Activated naive CD4-positive, alpha-beta T cell treated with anti-CD3 and anti-CD28 coated beads for 36 hours (primary cell): ENCODE measurements at places on chromosomes 5 and 9. TPM values are rescaled to one million over a fixed set of nuclear protein-coding genes. Genes with fewer than 3 reads are reported as not detected.
A peak's percentile ranks its signal among the peaks of the same experiment; 100 is the strongest.

COL27A1 gene
- total RNA-seq, result 7.0 TPM

CAVIN4 gene
- total RNA-seq, result not detected

DNA sequence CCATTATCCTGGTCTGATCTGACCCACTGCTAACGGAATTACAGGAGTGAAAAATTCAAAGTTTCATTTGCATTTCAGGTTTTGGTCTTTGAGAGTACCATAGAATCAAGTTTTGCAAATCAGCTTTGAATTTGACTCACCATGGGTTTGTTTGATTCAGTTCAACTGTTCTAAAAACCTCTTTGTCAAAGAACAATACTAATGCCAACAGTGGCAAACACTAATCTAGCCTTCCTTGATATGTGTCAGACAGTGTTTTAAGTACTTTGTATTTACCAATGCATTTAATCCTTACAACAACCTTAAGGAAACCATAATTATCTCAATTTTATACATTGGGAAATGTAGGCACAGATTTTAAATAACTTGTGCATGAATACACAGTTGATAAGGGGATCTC is 10.1 kb upstream of the FSD1L start:
- DNase-seq, result no peak

- no peak for DNase-seq
These were observed 6.7 kb downstream of the CCDC187 start for GRCh38 chr9:136297016-136297691.

DNA sequence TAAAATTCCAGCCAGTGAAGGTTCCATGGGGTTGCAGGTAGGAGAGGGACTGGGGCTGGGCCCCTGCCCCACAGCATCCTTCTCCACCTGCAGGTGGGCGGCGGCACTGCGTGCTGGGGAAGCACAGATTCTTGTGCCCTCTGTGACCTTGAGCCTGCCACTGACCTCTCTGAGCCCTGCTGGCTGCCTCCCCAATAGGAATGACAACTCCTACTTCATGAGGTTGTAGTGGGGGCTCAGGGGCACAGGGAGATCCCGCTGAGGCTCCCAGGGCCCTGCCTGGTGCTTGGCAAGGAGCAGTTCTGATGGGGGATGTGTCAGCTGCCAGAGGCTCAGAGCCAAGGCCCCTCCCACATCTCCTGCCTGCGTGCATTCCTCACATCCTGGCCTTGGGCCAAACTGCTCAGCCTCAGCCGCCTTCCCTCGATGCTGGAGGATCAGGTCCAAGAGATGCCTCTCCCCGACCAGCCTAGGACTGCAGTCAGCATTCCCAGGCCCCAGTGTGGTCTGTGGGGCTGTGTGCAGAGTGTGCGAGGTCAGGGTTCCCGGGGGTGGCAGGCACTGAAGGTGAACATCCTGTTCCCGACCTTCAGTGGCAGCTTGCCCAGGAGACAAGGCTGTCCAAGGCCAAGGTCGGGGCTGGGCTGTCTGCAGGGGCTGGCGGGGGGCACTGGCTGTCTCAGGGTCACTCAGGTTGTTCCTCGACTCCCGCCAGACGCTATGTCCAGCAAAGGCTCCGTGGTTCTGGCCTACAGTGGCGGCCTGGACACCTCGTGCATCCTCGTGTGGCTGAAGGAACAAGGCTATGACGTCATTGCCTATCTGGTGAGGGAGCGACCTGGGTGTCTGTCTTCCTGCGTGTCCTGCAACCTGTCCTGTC is 7.0 kb downstream of the ASS1 start:
- DNase-seq, result peak; percentile 43

ANKRD31 gene
- total RNA-seq, result 0.35 TPM

DNA sequence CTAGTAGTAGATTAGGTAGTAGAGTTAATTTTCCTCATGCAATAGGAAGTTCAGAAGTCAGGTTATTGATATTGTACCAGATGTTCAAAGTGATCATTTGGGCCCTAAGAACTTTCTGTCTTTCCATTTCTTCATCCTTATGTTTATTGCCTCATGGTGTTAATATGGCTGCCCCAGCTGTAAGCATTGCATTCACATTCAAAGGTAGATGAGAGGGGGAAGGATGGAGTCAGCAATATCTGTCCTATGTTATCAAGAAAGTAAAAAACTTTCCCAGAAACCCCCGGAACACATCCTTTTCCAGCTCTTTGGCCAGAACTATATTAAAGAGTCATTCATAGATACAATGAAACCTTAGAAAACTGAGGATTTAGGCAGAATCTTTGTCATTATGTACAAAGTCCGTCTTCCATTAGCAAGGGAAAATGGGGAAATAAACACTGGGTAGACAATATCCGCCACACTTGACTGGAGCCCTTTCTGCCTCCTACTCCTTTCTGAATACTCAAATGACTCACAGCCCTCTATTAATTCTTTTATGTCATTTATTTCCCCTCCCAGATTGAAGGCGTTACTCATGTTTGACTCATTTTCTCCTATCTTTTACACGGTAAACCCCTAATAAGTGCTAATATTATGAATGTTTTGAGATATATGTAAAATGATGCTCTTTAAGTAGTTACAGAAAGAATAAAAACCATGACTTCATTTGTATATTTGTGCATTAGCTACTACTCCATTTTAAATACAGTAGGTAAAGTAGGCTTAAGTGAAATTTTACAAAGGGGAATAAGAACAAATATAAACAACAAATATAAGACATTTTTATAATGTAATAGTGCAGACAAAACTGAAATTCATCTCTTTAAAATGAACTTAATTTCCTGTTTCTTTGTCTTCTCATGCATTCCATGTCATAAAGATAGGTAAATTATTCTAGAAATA is 127.6 kb downstream of the SLF1 start:
- DNase-seq, result no peak

- no peak for DNase-seq
These were observed 230.3 kb upstream of the PTPRD start for GRCh38 chr9:10843151-10843550.

DNA sequence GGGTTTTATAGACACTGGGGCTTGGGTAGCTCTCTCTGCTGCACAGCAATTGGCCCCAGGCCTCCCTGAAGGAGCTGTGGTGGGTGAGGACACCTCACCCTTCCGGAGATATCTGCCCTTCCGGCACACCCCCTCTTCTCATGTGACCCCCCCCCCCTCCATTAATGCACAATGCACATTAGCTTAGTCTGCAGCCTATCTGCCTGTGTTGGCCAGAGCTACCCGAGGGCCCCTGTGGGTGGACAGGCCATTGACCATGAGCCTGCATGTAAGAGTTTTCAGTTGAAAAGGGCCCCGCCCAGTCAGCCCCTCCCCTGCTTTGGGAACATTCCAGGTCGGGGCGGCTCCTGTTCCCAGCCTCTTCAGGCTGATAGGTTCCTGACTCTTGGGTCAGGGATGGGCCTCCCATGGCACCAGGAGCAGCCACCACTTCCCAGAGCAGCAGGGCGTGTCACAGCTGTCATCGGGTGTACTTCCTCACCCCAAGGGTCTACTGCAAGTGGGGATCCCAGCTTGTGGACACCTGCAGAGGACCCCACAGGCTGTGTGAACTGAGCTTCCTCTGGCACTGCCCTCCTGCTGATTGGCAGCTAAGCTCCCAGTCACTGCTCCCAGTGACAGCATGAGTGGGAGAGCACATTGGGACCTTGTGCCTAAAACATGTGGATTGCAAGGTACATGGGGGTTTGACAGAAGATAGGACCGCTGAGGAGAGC is 17.8 kb downstream of the PHF2 start:
- no peak for DNase-seq

- no peak for DNase-seq
These were observed 215.2 kb downstream of the SMARCA2 start for GRCh38 chr9:2230362-2230761.

GRCh38 chr9:73137286-73137899 is 14.3 kb upstream of the ANXA1 start:
- no peak for DNase-seq

DNA sequence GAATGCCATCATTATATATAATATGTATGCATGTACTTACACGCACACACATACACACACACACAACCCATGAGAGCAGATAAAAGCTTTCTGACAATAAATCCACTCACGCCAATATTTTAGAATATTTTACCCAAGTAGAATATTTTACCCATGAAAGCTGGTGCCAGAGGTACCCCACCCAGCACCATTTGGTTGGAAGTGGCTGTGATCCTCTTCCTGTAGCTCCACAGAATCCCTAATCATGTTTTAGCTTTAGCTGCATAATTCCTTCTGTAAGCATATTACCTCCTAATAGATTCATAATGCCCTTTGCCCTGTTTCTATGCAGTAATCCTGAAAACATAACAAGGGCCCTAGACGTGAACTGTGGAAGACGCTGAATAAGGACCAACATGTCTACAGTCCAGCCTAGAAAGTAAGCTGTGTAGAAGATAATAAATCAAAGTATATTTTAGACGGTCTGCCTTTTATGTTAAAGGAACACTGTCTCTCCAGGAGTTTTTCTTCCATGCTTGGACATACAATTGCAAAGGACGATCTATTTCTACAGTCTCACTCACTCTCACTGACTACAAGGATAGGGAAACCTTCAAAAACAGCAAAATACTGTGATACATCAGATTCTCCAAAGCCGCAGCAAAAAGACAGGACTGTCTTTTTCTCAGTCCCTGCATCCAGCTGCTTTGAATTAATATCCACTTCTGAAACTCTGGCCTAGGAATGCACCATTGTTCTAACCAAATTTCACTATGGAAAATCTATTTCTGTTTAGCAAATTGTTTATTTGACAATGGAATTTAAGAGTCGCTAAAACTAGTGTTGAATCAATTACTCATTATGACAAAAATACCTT is 98.2 kb downstream of the USP20 start:
- DNase-seq, result no peak

- DNase-seq, result no peak
These were observed 215.3 kb downstream of the NFIB start for GRCh38 chr9:14098486-14099180.

- DNase-seq, result no peak
These were observed 64.0 kb upstream of the FOXE1 start for GRCh38 chr9:97788763-97789663.

DNA sequence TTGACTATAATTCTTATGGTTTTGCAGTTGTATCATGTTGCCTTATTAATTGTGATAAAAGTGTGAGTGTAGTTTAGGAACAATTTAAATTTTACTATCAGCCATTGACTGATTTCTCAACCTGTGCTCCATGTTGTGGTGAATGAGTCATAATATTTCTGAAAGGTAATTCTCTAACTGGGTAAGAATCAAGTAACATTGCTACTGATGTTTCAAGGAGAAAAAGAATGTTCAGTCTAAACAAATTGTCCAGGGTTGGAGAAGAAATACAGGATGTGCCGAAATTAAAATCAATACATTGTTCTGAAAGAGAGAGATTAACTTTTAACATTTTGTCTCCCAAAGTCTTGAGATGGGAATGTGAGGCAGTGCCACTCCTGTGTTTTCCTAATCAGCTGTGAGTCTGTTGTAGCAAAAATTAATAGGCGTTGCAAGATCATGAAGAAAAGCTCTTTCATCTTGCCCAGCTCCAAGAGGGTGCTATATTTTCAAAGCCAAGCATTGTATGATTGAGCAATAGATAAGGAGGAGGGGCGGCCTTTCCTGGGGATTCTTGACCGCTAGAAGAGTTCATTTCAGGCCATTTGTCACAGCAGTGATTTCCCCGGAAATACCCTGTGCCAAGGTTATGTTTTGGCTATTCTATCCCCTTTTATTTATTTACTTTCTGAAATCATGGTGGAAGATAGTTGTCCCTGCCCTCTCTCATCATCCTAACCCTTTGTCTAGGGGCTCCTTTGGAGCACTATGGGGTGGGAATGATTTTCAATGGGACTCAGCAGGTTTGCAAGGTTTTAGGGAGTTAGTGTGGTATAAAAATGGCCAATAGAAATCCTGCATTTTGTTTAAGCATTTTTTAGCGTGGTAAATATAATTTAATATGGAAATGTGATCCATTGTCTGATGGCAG is 151.6 kb downstream of the FOCAD start:
- no peak for DNase-seq

DNA sequence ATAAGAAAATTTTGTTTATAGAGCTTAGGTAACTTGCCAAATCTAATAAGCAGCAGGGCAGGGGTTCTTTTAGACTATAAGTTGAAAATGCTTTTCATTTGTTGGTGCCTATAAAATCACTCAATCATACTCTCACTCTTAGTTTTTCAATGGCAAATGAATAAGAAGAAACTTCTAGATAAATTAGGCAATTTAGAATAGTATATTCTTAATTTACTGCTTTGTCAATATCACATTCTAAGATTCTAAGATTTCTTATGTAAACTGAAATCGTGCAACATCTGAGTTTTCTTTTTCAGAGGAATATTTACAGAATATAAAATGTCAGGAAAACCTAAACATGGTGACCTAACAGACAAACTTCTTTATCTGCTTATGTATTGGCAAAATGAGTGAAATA is 849.0 kb downstream of the DTWD2 start:
- no peak for DNase-seq

TLR4 gene
- not detected for total RNA-seq
